ENCODE measurements at places on chromosomes 13 and 19.

DNA sequence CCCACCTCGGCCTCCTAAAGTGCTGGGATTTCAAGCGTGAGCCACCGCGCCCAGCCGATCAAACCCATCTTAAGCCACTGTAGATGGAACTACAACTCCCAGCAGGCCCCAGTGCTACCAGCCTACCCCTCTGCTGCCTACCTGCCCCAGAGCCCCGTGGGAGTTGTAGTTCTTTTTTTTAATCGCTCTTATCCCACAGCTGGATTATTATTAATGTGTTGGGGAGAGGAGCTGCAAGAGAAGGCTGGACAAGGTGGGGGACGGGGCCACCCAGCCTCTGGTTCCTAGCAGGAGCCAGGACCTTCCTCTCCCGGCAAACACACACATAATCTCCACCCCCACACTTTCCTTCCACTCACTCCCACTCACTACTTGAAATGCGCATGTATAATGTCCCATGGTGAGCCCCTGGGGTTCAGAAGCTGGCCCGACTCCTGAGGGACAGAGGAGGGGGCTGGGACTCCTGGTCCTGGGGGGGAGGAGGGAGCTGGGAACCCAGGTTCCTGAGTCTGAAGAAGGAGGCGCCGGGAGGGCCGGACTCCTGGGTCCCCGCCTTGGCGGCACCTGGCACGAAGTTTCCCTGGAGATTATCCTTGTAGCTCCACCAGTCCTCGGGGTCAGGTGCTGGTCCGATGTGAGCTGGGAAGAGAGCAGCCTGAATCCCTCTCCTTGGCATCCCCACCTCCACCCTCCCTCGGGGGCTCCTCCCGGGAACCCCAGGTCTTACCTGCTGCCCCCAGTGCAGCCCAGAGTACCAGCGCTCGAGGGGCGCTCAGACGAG lies 958 bp downstream of the CA11 start:
- DNase-seq, result peak; percentile 58

GRCh38 chr13:40787062-40787461 lies 2.3 kb upstream of the SLC25A15 start:
- no peak for DNase-seq

DNA sequence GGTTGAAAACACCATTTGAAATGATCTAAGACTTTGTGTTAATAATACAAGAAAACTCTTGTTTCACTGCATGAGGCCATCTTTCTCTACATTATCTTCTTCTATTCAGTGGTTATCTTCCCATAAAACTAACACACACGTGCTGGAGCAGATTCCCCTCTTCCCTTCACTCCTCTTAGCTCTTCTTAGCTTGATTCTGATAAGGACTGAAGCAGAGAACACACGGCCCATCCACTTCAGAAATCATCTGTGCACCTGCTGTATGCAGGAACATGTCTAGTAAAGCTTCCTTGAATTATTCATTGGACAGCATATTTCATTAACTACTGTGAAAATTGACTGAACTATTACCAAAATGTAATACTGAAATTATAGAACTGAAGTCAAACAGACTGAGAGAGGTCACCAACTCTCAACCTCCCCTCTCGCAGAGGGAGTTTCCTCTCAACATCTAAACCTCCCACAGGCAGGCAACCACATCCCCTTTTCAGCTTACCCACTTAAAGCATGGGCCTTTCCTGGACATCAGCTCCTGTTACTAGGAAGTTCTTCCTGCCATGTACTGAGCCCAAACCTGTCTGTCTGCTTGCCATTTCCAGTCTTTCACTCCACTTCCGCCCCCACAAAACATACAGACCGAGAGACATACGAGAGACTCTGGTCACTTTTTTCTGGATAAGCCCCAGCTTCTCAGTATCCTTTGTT lies 113.9 kb downstream of the CRYL1 start:
- DNase-seq, result no peak

GRCh38 chr19:2173767-2174577 lies 10.2 kb downstream of the DOT1L start:
- DNase-seq, result no peak

GRCh38 chr13:87975035-87975434 lies 303.9 kb downstream of the SLITRK5 start:
- no peak for DNase-seq

DNA sequence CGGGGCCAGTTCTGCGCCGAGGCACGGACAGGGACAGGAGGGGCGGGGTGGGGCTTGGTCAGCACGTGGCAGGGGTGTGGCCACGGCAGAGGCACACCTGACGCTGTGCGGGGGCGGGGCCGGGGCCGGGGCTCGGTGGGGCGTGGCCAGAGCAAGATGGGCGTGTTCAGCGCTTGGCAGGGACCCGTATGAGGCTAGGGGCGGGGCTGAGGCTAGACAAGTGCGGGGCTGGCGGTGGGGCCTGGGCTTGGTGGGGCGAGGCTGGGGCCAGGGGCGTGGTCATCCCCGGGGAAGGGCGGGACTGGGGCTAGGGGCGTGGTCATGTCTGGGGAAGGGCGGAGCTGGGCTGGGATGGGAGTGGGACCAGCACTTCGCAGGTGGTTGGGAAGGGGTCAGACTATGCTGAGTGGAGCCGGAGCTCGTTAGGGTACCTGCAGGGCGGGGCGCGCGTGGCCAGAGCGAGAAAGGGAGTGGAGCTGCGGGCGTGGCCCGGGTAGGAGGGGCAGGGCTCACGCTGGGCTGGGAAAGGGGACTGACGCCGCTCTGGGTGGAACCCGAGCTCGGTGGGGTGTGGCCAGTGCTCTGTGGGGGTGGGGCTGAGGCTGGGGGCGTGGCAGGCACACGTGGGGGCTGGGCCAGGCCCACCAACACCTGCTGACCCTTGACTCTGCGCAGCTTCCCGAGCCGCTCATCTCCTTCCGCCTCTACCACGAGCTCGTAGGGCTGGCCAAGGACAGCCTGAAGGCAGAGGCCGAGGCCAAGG lies 12.8 kb downstream of the POLR2E start:
- DNase-seq, result no peak

- no peak for DNase-seq
These were observed 716.8 kb upstream of the SLITRK5 start for GRCh38 chr13:86954341-86954740.

DNA sequence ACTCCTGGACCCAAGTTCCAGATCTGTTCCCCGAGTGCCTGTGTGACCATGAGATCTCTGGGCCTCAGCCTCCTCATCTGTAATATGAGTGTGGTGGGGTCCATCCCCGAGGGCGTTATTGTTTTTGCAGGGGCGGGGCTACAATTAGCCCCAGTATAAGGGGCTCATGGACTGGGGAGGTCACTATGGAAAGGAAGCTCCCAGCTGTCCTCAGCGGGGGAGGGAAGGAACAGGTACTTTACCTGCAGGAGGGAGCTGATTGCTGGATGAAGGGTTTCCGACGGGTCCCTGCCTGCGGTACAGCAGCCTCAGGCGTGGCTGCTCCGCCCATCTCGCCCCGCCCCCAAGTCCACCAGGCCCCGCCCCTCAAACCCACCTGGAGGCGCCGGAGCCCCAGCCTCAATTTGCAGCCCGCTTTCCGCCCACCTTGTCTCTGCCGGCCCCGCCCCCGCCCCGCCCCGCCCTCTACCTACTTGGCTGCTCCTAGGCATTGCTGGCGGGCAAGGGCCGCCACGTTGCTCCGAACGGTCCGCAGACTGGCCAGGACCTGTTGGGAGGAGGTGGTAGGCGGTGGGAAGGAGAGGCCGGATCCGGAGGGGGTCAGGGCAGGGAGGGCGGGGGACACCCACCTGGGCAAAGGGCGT lies 5.5 kb downstream of the PDE4C start:
- no peak for DNase-seq

DNA sequence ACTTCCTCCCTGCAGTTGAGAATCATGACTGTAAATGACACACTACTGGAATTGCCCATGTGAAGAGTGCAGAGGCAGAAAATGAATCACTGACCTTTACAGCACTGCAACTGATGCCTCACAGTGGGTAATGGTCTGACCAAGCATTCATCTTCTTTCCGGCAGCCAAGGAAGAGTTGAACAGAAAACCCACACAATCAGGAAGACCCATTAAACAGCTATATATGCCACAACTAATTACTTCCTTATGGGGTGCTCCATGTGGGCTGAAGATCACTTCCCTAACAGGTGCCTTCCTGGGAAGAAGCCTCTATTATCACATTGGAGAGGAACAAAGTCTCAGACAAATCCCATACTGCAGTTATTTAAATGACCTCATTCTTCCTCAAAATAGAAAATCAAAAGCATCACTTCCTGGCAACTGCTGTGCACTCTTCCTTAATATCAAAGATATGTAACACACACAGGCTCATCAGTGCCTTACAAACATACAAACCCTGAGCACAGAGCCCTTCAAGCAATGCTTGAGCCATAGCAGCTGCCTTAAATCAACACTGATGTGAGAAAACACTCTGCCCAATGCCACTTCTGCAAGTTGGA lies 45.8 kb downstream of the RUBCNL start:
- no peak for DNase-seq

DNA sequence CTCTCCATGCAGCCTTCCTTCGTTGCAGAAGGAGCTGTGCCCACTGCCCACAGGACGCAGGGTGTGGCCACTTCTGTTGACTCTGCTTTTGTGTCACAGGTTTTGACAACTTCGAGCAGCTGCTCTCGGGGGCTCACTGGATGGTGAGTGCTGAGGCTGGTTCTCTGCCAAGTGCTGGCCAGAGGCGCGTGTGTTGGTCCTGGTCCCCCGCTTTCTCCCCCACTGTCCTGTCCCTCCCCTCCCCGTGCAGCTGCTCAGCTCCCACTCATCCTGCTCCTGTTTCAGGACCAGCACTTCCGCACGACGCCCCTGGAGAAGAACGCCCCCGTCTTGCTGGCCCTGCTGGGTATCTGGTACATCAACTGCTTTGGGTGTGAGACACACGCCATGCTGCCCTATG lies 10.6 kb upstream of the PDCD2L start:
- DNase-seq, result no peak

- DNase-seq, result peak; percentile 92
These were observed at the start of gene DHX34 for GRCh38 chr19:47348819-47349795. TSS of gene DHX34 (plus strand) at chr19:47349315. CDS start at chr19:47353031, 3,716 bp downstream.

GRCh38 chr13:52758114-52758513 lies 18.5 kb upstream of the CNMD start:
- no peak for DNase-seq

DNA sequence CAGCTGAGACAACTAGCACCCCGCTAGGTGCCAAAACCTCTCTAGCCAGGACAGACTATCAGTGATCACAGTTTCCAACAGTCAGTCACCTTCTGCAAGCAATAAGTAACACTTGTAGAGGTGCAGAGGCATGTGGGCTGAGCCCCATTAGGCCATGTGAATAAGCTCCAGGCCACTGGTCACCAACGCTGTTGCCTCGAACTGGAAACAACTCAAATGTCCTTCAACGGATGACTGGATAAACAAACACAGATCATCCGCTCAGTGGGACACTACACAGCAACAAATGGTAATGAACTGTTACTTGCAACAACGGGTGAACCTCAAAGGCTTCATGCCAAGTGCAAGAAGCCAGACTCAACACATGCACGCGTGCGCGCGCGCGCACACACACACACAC lies 27.5 kb upstream of the TMEM160 start:
- DNase-seq, result no peak

GRCh38 chr13:110525328-110526319 lies 35.9 kb downstream of the RAB20 start:
- no peak for DNase-seq

DNA sequence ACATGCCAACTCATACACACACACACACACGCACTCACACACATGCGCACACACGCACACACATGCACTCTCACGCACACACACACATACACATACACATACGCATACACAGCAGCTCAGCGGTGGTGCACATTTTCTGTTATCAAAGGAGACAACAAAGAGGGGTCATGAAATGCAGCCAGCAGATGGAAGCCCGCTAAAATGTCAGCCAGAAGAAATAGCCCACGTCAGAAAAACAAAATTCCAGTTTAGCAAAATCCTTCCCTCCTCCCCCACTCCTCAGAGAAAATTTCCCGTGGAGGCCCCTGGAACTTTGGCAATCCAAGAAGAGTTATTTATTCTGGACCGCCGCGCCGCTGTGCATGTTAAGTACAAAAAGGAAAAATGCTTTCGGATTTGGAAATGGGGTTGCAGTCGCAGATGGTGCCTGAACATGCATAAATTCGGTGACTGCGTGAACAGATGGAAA lies 114.6 kb upstream of the VSTM2B start:
- no peak for DNase-seq

GRCh38 chr19:13938301-13939064 lies at the start of gene PODNL1:
TSS of gene PODNL1 (minus strand) at chr19:13938417. CDS start at chr19:13938181, 236 bp downstream.
- DNase-seq, result no peak

DNA sequence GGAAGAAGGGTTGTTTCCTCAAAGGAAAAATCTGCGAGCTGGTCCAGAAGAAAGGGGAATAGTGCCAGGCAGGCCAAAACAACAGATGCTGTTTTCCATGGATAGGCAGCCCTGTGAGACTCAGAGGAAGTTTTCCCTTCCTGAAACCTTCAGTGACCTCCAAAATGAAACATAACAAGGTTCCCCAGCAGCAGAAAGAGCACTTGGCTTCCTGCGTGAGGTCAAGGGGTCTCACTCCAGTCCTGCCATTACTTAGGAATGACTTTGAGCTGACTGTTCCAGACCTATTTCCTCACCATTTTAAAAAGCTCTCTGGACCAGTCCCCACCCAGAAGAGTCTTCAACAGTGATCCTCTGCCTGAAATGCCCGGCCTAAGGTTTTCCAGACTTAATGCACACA lies 104.6 kb upstream of the IPO5 start:
- DNase-seq, result no peak

DNA sequence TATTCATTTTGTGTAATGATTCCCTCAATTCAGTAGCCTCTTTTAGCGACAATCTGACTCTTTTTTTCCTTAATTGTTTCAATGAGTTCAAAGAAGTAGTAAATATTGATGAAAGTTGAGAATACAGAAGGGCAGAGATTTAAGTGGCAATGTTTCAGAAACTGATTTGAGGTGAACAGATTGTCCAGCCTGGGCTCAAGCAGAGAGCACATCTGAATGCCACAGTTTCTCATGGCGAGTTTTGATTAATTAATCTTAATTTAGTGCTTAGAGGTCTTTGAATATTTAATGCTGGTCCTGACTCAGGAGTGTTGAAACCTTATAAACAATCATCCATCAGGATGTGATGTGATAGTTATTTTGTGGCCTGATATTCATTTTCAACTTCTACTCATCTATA lies 890.7 kb upstream of the SLITRK6 start:
- no peak for DNase-seq

- no peak for DNase-seq
These were observed 18.2 kb downstream of the CEBPG start for GRCh38 chr19:33391631-33392249.
